ENCODE measurements at places on chromosomes 7 and 10.
A peak's percentile ranks its signal among the peaks of the same experiment; 100 is the strongest.

DNA sequence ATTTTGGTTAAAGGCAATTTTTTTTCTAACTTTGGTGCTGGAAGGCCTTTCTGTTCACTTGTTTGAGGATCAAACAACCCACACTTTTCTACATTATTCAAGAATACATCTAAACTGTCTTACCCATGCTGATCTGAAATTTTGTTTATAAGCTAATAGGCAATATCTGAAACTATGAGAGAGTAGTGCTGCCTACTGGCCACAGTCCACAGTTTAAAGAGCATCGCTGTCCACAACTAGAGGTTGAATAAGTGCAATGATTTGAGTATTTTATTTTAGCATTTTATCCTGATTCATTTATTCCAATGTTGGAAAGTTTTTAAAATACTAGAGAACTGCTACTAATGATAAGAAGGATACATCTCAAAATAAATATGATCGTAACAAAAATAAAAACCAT is 306.9 kb downstream of the ELMO1 start:
- no peak for DNase-seq

DNA sequence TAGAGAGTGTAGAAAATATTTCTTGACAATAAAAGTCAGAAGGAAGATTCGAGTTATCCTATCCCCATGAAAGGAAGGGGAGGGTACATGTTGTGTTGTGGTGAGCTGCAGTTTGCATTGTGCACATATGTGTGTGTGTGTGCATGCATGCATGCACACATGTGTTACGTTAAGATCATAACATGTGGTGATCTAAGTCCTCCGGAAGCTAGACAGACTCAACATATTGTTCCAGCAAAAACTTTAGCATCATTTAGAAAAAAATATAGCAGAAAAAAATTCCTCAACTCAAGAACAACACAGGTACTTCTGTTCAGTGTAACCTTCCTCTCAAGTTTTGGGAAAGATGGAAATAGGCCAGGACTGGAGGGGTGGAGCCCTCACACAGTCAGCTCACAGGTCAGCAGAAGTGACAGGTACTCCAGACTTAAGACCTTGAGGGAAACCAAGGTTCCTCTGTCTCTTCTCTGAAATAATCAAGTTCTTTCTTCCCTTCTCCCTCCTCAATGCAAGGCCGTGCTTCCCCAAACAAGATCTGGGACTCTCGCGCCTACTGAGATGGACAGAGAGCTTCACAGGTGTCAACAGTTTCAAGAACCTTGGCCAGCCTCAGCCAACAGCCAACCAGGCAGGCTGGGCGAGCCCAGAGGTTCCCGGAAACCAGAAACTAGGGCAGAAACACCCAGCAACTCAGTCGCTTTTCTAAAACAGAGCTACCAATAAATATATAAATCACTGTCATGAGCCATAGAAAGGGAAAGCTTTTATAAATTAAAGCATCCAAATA is 205.2 kb downstream of the FAM107B start:
- no peak for DNase-seq

- peak; percentile 13 for DNase-seq
These were observed 26.5 kb upstream of the NUB1 start for GRCh38 chr7:151315038-151315655.

- peak; percentile 1 for DNase-seq
These were observed 69.1 kb downstream of the MEST start for GRCh38 chr7:130560972-130561371.

DNA sequence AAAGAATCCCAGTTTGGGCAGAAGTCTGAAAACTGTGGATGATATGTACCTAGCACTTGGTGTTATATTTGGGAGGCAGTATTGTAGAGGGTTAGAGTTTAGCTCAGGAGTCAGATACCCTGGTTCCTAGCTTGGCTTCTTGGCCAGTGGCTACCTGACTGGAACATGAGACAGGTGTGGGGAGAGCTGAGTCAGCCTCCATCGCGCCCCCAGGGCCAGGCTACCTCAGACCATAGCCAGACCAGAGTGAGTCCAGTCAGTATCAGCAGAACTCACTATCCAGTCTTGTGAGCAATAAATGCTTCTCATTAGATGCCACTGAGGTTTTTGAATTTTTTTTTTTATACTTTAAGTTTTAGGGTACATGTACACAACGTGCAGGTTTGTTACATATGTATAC is 26.0 kb downstream of the CYP3A5 start:
- no peak for DNase-seq

DNA sequence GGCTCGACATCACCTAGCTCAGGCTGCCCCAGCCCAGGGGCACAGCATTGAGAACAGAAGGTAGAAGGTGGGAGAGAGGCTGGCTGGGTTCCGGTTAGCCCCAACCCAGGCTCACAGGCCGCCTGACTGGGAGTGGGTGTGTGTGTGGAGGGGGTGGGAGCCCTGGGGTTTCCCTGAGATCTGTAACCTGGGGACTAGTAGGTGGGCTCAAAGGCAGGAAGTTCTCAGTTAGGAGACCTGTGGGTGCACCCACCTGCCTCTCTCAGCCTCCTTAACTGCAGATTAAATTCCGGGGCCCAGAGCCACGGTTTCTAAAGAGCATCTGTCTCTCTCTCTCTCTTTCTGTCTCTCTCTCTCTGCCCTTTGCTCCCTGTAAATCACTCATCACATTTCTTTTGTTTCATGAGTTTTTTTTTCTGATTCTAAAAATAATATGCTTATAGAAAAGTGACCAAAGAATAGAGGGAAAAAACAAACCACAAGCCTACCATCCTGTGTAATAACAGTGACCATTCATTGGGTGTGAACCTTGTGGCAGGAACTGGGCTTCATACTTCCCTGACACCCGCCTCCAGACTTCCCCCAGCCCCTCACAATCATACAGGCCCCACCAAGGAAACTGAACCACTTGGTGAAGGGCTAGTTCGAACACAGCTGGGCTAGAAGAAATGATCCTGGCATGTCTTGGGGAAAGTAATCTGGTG is 83.4 kb upstream of the SMNDC1 start:
- DNase-seq: no peak

GRCh38 chr7:48811071-48811470 is 113.3 kb upstream of the CDC14C start:
- DNase-seq: no peak

DNA sequence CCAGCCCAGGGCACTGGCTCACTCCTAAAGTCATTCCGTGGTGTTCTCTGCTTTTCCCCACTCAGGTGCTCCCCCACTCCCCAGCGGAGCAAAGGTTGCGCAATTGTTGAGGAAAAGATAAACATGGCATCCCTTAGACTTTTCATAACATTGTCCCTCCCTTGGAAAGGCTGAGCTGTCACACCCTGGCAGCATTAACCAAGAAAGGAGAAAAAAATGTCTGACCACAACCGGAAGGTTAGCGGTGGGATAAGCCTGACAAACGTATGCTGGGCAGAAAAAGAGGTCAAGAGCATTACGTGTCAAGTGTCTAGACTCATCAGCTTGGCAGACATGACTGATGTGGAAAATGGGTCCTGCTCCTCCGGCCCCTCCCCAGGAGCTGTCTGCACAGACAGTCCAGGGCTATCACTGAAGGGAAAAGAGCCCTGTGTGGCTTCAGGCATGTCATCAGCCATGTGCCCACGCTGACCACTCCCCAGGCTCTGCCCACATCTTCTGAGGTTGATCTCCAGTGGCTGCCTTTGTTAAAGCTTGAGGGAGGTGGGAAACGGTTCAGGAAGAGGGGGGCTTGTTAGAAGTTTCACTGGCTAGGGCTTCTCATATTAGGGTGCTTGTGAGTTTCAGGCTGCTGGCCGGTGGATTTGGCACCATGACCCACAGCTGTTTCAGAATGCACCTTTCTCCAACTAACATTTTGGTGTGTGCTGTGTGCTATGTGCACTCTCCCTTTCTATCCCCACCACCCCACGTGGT is 30.1 kb downstream of the BTBD16 start:
- DNase-seq: no peak

- no peak for DNase-seq
These were observed 19.7 kb downstream of the CALML5 start for GRCh38 chr10:5479481-5480161.

GRCh38 chr10:79238158-79238520 is 109.1 kb upstream of the PPIF start:
- no peak for DNase-seq

DNA sequence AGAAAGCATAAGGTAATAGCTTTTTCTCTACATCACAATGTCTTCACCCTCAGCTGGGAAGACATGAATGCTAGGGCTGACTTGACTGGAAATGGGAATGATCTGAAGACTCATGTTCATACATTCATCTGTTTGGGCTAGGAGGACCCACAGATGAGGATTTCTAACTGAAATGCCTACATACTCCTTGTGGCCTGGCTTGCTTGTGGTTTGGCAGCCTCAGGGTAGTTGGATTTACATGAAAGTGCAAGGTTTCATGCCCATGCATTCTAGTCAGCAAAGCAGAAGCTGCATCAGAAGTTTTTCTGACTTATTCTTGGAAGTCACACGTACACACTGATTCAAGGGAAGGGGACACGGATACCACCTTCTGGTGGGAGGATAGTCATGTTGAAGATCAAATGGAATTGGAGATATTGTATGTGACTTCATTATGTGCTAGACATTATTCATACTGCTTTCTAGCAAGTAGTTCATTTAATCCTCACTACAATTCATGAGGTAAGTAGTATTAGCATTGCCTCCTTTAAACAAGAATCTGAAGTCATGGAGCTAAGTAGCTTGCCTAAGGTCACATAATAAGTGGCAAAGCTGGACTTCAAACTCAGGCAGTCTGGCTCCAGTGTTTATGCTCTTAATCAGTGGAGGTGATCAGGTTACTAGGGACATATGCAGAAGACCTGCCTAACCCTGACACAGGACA is 957.0 kb downstream of the LRMDA start:
- DNase-seq: no peak
